NCI-H1417 treated with DMSO at 0.1 percent for 48 hours (cell line): ENCODE measurements at places on chromosomes 12 and 14.

- no peak for DNase-seq
Measured at GRCh38 chr12:49642370-49642802, 19.0 kb downstream of the PRPF40B start.

DNA sequence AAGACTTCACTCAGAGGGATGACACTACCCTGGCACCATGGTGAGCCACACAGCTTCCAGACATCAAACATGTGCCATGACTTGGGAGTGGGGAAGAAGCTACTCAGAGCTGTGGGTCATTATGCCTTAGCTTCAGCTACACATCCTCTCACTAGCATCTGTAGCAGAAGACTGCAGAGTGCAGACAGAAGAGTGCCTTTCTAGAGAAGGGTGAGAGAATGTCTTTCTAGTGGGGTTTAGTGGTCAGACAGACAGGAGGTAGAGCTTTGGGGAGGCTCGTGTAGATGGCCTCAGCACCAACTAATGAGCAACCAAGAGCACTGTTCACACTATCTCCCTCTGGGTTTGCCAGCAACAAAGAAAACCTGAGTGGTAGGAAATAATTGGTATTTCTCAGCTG is 4.9 kb upstream of the B4GALNT3 start:
- DNase-seq, result no peak

DNA sequence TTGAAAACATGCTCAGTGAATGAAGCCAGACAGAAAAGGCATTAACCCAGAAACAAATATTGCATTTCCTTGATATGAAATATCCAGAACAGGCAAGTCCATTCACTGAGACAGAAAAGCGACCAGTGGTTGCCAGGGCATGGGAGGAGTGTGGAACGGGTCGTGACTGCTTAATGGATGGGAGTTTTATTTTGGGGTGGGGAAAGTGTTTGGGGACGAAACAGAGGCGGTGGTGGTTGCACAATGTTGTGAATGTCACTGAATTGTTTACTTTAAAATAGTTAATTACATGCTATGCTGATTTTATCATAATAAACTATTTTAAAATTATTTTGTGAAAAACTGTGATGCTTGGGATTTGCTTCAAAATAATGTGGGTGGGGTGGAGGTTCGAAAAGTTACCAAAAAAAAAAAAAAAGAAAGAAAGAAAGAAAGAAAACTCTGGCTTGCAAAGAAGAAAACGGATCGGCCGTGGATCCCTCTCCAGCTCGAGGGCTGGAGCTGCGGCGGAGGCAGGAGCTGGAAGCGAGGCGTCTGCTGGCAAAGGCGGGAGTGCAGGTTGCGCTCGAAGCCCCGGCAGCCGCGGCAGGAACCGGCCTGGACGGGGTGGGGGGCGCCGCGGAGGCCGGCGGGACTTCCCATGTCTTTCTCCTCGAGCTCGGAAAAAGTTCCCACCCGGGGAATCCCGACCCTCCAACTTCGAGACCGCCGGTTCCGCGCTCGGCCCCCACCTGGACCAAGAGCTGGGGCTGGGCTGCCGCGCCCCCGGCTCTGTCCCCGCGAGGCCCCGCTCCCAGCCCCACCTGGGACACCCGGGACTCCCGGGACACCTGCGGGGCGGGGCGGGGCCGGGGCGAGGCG is 524 bp upstream of the P2RX2 start:
- DNase-seq, result no peak

GRCh38 chr12:98418357-98419075 is 96.9 kb upstream of the TMPO start:
- DNase-seq, result no peak

GRCh38 chr12:34393821-34394150 is 371.5 kb downstream of the ALG10 start:
- no peak for DNase-seq

DNA sequence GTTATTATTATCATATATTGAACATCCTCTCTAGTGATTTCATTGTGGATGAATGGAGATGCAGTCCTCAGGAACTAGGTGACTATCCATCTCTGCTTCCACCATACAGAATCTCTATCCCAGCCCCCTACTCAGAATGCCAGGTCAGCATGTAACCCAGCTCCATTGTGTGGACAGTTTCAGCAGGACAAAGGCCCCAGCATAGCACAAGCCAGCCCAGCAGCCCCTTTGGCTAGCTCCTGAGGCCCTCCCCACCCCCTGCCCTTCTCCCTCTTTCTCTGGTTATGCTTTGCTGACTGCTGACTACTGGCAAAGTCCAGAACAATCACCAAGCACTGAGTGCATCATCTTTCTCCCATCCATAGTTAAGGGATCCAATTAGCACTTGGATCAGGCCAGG is 5.8 kb upstream of the SPRYD4 start:
- DNase-seq, result no peak

- no peak for DNase-seq
Measured at GRCh38 chr12:1946296-1946695, 27.8 kb upstream of the CACNA2D4 start.

GRCh38 chr14:23436327-23437132 is 1.1 kb upstream of the MYH7 start:
- no peak for DNase-seq

- no peak for DNase-seq
Measured at GRCh38 chr12:95073698-95074520, 491 bp upstream of the NR2C1 start.

- no peak for DNase-seq
Measured at GRCh38 chr14:29607169-29607568, 320.5 kb downstream of the PRKD1 start.

- no peak for DNase-seq
Measured at GRCh38 chr14:33250963-33251362, 312.3 kb downstream of the NPAS3 start.

DNA sequence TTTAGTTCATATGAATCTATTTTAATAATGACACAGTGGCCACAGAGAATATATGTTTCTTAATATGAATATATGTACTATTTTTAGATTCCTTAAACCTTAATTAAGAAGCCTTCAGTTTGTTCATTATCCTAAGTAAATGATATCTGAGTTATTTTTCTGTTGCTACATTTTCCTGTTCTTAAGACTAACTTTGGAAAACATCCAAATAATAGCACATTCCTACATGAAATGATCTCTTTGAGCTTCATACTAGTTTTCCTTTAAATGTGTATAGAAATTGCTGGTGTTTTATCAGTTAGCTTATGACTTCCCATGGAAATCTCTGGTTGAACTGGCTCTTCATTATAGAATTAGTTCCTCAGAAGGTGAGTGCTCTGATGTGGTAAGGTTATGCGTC is 72.1 kb downstream of the POLR3B start:
- DNase-seq, result no peak

DNA sequence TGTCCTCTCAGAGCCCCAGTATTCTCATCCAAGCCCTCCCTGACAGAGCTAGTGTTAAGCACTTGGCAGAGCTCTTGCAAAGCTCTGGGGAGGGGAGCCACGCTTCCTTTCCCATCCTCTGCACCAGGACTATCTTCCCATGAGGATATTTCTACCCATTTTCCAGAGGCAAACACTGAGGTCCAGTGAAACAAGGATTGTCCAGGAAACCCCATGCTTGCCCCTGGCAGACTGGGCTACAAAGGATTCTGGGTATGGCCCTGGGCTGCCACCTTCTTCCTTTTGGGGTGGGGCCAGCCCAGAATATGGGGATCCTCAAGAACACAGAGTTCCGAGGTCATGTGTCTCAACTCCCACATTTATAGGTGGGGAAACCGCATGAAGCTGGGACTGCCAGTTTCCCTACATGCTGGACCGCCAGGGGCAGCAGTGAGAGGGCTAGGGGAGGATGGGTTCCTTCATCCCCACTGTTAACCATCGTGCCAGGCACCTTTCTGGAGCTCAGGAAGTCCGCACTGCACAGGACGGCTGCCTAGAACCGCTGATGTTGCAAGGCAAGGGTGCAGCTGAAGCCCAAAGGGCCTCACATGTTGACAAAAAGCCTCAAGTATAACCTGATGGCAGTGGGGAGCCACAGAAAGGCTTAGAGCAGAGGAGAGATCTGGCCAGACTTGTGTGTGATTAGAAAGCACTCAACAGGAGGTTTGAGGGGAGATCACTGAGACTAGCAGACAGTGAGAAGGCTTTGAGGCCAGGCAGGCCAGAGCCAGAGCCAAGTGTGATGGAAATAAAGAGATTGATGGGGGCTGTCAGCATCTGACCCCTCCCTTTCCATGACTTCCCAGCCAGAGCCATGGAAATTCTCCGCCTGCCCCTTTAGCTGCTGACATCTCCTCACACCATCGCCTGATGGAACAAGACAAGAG is 5.5 kb upstream of the CCDC85C start:
- DNase-seq, result no peak

GRCh38 chr12:56785874-56786273 is 22.8 kb downstream of the HSD17B6 start:
- no peak for DNase-seq

DNA sequence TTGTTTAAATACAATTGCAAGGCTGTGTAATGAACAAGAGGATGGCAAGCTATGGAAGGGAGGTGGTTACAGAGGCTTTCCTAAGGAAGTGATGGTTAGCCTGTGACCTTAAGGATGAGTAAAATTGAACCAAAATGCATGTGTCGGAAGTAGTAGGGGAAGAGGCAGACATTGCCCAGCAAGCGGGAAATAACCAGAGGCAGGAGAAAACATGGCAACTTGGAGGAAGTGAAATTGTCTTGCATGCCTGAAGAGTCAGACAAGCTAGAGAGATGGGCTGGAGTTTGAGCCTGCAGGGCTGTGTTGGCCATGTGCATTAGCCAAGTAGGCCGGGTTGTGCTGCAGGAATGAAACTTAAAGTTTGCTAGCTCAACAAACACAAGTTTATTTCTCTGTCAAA is 96.2 kb downstream of the BTG1 start:
- no peak for DNase-seq

GRCh38 chr14:33467971-33468370 is 482.9 kb downstream of the EGLN3 start:
- no peak for DNase-seq

- no peak for DNase-seq
Measured at GRCh38 chr12:120736404-120737331, 11.0 kb downstream of the ACADS start.

DNA sequence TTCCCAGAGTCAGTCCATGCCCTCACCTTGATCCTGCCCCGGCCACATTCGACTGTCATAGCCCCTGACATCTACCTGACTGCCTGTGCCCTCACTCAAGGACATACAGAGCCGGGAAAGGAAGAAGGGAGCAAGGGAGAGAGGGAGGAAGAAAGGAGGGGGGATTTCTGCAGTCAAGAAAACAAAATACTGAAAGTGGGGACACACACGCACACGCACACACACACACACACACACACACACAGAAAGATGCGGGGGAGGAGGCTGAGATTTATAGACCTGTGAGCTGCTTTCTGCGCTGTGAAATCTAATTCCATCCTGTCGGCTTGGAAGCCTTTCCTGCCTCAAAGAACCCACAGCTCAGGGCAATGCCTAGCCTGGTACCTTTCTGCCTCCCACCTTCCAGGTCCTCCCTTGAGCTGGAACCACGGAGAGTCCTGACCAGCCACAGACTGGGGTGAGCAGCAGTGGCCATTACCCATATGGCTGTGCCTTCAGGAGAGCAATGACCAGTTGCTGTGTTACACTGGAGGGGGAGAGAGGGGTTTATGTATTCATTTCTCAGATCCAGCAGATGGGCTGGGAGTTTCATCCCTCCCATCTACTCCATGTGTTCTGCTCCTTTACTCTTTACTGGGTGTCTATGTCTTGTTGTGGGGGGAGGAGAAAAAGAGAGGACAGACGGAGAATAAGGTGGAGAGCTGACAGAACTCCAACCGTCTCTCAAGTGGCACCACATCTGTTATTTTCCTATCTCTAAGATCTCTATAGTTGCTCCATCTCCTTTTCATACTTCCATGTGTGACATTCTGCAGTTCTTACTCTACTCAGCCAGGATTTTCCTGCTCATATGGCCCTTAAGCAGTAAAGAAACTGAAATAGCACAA is 12.9 kb downstream of the C14orf93 start:
- no peak for DNase-seq

DNA sequence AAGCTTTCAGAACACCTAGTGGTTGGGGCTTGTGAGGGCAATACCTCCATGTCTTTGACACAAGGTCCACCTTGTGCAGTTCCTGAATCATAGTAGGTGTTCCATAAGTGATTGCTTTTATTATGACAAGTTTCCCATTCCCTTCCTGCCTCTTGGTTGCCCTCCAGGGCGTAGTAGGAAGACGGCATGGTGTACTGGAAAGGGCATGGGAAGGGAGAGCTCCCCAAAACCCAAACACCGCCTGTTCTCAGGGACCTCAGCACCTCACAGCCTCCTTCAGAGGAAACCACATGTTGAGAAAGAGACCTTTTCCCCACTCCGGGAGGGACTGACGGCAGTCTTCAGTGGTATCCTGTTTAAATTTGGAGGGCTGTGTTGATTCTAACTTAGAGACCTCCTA is 21.1 kb downstream of the EVL start:
- DNase-seq, result no peak

DNA sequence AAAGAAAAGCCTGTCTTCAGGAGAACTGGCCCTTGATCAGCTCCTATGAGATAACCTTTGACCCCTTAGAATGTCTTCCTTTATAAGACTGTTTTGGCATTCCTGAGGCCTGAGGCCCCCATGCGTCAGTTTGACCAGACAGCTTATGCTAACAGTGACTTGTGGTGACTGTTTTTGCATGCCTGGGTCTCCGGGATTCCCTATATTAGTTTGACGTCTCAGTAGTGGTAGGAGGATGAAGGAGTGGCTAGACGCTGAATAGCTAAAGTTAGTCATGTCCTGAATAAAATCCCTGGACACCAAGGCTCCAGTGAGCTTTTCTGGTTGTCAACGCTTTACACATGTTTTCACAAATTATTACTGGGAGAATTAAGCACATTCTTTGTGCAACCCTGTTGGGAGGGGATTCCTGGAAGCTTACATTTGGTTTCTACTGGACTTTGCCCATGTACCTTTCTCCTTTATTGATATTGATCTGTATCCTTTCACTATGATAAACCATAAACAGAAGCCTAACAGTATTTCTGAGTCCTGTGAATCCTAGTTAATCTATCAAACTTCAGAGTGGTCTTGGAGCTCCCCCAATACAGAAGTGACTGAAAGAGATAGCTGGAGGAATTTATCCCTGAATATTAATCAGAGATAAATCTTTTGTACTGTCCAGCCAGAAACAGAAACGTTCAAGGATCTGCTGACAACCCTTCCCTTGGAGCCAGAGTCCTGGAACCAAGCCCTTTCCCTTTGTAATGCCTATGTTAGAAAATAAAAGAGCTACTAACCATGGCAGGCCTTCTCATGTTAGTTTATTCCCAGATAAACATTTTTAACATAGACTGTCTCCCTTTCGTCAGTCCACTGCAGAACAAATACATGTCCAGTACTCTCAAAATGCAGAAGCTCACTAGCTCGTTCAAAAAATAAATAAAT is 479.2 kb downstream of the RPS29 start:
- DNase-seq, result no peak

- no peak for DNase-seq
Measured at GRCh38 chr12:97435153-97435552, 27.5 kb upstream of the RMST start.
